SHP77 treated with DMSO at 0.1 percent for 48 hours (cell line): ENCODE measurements at places on chromosomes 2 and 18.

DNA sequence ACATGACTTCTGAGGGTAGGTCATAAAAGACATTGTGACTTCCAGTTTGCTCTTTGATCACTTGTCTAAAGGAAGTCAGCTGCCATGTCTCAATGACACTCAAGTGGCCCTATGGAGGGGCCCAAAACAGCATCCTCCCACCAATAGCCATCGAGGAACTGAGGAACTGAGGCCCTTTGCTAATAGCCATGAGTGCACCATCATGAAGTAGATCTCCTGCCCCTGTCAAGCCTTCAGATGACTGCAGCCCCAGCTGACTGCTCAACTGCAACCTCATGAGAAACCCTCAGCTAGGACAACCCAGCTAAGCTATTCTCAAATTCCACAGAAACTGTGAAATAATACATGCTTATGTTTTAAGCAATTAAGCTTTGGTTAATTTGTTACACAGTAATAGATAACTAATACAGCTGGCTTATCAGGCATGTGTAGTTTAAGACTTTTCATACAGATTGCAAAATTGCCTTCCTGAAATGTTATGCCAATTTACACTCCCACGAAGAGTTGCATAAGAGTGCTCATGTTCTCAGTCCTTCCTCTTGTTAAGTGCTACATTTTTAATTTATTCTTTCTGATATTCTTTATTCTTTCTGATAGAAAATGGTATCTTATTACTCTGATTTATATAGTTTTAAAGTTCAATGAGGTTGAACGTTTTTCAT, 105.6 kb upstream of the NDUFV2 start:
- DNase-seq = no peak

DNA sequence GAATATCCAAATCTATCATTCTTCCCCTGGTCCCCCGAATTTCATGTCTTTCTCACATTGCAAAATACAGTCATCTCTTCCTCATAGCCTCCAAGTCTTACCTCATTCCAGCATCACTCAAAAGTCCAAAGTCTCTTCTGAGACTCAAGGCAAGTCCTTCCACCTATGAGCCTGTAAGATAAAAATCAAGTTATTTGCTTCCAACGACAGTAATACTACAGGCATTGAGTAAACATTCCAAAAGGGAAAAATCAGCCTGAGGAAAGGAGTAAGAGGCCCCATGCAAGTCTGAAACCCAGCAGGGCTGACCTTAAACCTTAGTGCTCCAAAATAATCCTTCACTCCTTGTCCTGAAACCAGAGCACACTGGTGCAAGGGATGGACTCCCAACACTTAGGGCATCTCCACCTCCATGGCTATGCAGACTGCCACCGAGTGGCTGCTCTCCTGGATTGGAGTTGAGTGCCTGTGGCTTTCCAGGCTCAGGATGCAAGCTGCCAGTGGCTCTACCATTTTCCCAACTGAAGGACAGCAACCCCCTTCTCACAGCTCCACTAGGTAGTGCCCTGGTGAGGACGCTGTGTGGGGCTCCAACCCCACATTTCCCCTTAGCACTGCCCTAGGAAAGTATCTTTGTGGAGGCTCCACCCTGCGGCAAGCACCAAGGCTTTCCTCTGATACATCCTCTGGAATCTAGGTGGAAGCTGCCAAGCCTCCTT, 16.3 kb downstream of the DTNA start:
- DNase-seq = no peak

GRCh38 chr2:34242763-34243123, 643.6 kb upstream of the FAM98A start:
- no peak for DNase-seq

DNA sequence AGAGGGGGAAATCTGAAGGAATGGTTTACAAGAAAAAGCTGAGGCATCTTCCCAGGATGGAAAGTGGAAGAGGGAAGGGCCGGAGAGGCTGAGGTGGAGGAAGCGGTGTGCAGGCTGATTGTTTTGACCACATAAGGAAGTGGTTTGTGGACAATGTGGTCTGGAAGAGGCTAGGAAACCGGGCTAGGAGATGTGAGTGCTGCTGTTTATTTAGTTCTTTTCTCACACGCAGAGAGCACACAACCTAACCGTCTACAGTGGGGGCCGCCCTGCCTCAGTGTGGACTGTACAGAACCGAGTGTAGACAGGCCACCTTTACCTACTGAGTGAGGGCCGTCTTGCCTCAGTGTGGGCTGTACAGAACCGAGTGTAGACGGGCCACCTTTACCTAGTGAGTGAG, 251.7 kb upstream of the PXDN start:
- no peak for DNase-seq

- DNase-seq = no peak
These were observed 203.2 kb downstream of the STK39 start for GRCh38 chr2:168044176-168044575.
